Urothelium cell line (cell line): ENCODE measurements at places on chromosomes 12 and 14.

DNA sequence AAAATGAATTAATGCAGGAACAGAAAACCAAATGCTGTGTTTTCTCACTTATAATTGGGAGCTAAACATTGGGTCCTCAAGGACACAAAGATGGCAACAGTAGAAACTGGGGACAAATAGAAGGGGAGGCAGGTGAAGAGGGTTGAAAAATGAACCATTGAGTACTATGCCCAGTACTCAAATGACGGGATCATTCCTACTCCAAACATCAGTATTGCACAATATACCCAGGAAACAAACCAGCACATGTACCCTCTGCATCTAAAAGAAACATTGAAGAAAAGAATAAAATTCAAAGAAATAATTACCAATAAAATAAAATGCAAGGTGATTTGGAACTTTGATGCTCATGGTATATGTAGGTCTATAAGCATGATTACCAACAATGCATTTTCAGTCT lies 110.8 kb downstream of the LMO3 start:
- no peak for DNase-seq

- no peak for DNase-seq
These were observed 8.7 kb upstream of the KTN1 start for GRCh38 chr14:55571125-55571889.

GRCh38 chr14:105313381-105314286 lies 914 bp upstream of the PACS2 start:
- peak; percentile 25 for DNase-seq

DNA sequence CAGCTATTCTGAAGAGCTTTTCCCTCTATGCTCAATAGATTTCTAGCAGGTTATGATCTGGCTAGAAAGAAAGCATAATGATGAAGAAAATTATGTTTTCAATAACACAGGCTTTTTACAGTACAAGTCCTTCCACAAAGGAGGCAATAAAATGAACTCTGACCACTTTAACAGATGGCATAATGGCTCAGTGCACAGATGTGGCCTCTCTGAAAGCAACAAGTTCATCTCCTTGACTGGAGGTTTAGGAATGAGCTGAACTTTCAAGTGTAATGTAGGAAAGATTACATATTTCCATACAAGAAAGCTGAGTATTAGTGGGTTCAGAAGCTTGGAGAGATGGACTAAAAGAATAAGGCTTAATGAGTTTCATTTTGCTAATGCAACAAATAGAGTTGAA lies 147.4 kb downstream of the EFCAB11 start:
- no peak for DNase-seq

- no peak for DNase-seq
These were observed 130.7 kb downstream of the SMOC1 start for GRCh38 chr14:70009961-70010360.
